ENCODE measurements at places on chromosomes 7 and 10.
A peak's percentile ranks its signal among the peaks of the same experiment; 100 is the strongest.

DNA sequence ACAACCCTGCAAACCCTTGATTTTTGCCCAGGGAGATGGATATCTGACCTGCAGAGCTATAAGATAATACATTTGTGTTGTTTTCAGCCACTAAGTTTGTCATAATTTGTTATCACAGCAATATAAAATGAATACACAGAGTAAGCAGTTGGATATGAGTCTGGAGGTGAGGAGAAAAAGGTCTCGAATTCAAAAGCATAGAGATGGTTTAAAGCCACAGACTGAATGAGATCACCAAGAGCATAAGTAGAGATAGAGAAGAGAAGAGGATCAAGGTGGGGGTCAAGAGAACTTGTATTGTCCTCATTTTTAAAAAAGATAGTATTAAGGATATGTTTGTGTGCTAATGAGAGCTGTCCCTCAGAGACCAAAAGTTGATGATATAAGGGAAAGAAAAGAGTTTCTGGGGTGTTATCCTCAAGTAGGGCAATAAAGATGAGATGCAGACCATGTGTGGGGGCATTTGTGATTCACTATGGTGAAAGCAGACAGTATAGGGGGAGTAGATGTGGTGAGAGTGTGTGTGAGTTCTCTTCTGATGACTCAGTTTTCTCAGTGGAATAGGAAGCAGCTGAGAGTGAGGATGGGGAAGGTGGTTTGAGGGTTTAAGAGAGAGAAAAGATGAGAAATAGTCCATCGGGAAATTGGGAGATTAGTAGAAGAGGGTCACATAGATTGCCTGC, 25.8 kb upstream of the PCGF5 start:
- DNase-seq: no peak

DNA sequence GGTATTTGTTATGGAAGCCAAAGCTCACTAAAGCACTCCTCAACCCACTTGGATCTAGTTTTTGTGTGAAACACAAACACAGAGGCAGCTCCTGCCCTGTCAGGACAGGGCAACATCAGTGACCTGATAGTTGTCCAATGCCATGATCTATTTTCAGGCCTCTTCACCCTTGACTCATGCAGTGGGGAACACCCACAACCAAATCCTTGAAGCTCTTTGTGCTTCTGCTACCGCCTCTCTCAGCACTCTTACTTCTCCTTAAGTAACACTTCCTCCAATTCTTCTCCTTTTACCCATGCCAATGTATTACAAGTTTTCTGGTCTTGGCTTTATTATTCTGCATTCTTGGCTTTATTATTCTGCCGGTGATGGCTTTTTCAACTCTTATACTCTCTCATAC, 425.3 kb downstream of the INHBA start:
- no peak for DNase-seq

- peak; percentile 37 for DNase-seq
Measured at GRCh38 chr7:116122972-116123595, 87.3 kb upstream of the TES start.

DNA sequence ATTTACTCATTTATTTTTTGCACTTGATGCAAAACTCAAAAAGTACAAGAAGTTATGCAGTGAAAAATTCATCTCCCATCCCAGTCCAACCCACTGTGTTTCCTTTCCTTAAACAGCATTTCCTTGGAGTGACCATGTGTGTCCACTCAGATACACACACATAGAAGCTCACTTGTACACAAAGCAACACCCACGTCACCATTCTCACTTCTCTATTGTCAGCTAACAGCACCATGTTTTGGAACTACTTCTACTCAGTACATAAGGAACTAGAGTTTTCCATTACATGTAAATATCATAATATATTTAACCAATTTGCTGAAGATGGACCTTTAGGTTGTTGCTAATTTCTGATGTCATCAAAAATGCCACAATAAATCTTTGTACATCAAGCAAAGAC, 167.6 kb downstream of the GRID1 start:
- DNase-seq: no peak

GRCh38 chr10:113476673-113477072, 76.2 kb upstream of the HABP2 start:
- no peak for DNase-seq

GRCh38 chr7:37832194-37832593, 16.2 kb upstream of the NME8 start:
- peak; percentile 27 for DNase-seq

DNA sequence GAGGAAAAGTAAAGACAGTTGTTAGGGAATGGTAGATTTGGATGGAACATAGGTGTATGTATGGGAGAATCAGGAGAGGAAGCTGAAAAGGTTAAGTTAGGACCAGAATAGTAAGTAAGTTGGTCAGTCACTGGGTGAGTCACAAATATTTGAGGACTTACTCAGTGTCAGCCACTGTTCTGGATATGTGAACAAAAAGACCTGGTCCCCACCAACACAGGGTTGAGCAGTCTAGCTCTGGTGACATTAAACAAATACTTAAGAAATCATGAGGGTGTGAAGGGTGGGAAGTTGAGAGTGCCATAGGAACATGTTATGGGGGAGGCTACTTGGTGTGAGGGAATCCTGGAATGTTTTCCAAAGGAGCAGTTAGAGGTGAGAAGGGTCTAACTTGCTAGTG, 246.9 kb downstream of the PTEN start:
- peak; percentile 42 for DNase-seq

Data from LoVo (cell line).